ENCODE measurements at places on chromosomes 2 and 18. TPM values are rescaled to one million over a fixed set of nuclear protein-coding genes. Genes with fewer than 3 reads are reported as not detected.

CHST9 gene
- 0.74 TPM for total RNA-seq

ADCYAP1 gene
- total RNA-seq, result 2.2 TPM

ANKRD30B gene
- not detected for total RNA-seq

PRKAG3 gene
- total RNA-seq, result not detected

ARHGEF33 gene
- total RNA-seq, result 0.74 TPM

DNA sequence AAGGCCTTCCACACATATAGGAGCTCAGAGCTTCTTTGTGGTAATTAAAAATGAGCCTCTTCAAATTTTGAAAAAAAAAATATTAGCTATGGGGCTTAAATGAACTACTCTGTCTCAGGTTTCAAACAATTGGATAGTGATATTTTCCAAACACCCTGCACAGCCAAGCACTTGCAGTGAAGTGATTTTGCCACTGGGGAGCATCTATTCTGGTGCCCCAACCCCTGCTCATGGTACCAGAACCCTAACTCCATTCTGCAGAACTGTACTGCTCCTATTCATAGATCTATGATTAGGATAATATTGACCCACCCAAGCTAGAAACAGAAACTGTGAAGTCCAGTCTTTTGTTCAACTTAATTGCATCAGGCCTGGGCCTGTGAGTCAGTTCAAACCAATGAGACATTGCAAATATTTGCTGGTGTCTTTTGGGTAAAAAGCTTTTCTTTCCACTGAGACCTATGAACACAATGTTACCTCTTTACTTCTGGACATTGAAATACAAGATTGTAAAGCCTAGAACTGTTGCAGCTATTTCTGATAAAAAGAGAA lies 324.0 kb downstream of the GALNT13 start:
- no peak for DNase-seq

DNA sequence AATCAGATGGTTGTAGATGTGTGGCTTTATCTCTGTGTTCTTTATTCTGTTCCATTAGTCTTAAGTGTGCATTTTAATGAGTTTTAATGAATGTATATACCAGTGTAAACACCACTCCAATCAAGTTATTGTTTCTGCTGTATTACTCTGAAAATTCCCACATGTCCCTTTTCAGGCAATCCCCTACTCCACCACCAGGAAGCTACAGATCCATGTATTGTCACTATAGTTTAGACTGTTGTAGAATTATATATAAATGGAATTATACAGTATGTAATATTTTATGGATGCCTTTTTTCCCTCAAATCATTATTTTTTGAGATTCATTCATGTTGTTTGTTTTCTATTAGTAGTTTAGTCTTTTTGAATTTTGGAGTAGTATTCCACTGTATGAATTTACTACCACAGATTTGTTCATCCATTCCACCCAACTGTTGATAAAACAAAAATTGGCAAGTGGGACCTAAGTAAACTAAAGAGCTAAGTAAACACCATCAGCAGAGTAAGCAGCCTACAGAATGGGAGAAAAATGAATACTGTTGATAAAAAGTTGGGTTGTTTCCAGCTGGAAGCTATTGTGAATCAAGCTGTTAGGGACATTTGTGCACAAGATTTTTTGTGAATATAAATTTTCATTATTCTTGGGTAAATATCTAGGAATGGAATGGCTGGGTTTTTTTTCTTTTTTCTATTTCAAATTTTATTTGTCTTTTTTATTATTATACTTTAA lies 262.0 kb downstream of the CAMKMT start:
- DNase-seq, result no peak

DNA sequence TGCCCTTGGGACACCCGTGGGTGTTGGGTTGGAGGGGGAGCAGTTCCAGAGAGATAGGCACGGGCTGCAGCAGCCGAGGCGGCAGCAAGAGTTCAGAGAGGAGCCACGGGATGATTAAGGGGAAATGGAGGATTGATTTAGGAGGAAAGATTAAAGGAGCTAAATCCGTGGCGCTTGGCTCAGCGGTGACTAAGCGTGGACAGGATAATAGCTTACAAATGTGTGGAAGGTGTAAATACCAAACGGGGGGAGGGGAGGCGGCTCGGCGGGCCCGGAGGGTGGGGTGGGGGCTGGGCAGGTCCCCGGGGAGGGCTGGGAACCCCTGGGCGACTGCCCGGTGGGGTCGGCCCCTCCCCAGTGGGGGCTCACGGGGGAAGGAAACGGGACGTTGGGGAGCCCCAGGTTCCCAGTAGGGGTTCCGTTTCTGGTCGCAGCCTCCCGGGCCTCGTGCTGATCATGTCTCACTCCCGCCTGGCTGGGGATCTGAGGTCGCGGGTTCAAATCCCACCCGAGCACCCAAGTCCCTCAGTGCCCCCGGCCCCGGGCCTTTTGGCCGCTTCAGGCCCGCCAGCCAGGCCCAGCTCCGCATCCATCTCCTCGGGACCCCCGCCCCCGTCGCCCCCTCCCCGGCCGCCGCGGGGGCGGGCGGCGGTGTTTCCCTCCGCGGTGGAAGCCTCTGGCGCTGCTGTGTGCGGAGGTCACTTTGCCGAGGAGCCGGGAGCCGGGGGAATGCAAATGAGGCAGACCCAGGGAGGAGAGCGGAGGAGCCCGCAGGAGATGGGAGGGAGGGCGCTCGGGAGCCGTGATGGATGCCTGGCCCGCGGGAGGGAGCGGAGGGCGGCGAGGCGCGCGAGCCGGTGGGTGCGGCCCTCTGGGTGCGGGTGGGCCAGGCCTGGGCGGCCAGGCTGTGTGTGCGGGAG lies 8.1 kb downstream of the ASIC4 start:
- no peak for DNase-seq

DNA sequence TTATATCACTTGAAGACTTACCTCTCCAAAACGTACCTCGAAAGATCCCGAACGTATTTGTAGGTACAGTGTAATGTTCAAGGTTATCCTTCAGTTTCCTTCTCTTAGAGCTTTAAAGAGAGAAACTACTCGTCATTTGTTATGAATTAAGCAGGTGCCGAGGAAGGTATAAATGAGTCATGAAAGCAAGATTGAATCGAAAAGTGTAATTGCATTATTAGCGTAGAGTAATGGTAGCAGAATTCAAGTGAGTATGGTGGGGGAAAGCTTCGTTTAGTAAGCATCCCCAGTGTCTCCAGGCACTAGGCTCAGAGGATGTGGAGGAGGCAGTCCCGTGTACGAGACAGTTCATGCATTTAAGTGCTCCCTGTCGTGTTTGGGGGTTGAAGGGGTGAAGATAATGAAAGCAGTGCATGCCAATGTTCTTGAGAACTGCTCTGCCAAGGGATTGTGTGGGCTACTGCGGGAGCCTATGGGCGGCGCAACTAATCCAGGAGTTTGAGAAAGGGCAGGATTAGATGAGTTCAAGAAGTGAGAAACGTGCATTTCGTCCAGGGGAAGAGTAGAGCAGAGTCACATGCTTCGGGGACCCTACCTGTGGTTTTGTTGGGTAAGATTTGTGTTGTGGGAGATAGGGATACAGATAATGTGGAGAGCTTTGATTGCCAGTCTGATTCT lies 858 bp downstream of the POLR1B start:
- DNase-seq, result no peak

DNA sequence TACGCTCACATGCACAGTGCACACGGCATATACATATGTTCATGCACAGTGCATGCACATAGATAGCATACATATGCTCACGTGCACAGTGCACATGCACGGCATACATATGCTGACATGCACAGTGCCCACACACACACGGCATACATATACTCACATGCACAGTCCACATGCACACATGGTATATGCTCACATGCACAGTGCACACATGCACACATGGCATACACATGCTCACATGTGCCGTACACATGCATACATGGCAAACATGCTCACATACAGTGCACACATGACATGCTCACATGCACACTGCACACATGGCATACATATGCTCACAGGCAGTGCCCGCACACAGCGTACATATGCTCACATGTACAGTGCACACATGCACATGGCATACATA lies 97.7 kb upstream of the CTDP1 start:
- no peak for DNase-seq

- no peak for DNase-seq
Observed at GRCh38 chr2:24482251-24482971, 8.6 kb upstream of the NCOA1 start.

GRCh38 chr2:16643099-16643498 lies 22.5 kb downstream of the CYRIA start:
- no peak for DNase-seq

GRCh38 chr18:45061359-45061758 lies 380.7 kb downstream of the SETBP1 start:
- DNase-seq, result no peak

DNA sequence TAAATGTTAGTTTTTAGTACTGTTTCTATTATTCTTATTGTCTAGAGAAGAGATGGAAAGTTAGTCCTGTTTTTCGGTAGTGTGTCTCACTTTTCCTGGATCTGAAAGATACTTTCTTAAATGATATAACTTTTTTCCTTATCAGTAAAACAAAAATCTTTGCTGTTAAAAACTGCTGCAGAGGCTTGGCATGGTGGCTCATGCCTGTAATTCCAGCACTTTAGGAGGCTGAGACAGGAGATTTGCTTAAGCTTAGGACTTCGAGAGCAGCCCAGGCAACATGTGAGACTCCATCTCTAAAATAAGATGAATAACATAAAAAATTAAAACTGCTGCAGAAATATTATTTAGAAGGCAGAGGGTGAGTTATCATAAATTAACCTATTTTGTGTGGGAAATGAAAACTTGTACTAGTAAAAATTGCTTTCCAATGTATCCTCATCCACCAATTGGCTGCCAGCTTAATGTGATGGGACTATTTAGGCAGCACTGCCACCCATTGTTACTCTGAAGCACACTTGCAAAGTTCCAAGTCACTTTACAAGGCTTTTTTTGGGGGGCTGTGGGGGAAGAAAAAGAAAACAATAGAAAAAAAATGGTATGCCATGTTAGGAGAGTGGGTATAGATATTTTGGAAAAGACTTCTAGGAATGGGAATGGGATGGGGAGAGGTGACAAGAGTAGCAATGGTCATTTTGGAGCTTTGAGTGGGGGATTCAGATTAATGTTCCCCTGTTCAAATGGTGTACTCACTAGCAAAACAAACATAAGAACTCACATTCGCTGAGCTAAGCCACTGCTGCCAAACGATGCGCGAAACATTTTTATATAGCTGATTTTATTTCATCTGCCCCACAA lies 62.7 kb downstream of the MEIS1 start:
- no peak for DNase-seq

GRCh38 chr2:108271691-108272253 lies 16.9 kb upstream of the SULT1C2 start:
- DNase-seq, result no peak

DNA sequence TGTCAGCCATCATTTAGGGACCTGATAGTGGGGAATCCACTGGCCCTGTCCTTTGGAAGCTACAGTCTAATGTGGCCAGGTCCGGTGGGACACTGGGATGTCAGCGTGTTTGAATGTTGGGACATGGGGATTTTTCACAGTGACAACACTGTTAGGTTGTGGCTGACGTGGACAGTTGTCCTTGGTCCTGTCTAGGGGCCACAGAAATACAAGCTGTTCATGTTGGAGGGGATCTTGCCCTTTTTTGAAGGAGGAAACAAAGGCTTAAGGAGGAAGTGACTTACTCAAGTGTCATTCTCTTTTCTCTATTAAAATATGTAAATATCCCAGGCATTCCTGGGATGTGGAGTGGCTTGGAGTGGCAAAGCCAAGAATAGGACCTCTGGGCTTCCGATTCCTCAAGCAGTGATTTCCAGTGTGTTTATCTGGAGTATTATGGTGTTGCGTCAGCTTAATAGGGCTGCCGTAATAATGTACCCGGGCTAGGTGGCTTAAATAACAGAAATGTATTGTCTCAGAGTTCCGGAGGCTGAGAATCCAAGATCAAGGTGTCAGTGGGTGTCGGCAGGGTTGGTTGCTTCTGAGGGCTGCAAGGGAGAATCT lies 8.5 kb downstream of the ACOXL start:
- no peak for DNase-seq

DNA sequence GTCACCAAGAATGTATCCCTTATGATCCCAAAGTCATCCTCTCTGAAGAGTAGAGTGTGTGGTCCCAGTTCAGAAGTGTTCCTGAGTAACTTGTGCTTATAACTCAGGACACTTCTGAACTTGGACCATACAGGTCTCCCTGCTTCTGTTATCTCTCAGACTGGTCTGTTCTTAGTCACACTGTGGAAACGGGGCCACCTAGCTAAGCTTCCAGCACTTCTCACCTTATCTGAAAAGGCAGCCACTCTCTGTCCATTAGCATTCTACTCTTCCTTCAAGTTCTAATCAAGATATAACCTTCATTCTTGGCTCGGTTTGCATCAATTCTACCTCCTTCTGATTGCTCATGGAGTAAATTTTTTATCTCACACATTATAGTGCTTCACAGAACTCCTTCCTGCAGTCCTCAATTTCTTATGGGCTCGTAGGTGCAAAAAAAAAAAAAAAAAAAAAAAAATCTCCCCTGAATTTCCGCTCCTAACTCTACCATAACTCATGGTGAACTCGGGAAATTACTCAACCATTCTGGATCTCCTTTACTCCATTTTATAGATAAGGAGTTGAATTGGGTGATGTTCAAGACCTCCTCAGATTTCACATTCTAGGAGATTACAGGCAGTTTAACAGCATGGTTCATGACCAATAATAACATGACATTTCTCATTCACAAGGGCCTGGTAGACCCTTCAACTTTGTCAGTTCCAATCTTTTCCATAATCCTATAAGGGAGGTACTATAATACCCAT lies 108.4 kb downstream of the TACR1 start:
- no peak for DNase-seq

- no peak for DNase-seq
Observed at GRCh38 chr2:70833246-70833645, 2.4 kb downstream of the CD207 start.

- no peak for DNase-seq
Observed at GRCh38 chr2:223487214-223487846, 114.8 kb downstream of the SCG2 start.

DNA sequence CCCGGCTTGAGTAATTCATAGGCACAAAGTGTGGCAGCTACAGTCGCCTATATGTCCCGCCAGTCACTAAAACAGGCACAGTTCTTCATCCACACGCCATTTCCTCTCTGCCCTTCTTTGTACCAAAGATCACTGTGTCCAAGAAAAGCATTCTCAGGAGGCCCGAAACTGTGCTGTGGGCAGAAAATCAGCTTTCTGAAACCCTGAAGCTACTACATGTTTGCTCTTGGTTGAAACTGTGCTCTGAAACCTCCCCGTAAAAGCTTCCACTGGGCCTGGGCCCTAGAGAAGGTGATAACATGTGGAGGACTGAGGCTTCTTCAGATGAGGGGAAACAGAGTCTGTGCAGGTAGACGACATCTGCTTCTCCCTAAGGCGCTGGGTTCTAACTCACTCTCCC lies 75.6 kb upstream of the ID2 start:
- DNase-seq, result no peak

GRCh38 chr18:80175451-80176204 lies 66.6 kb downstream of the ADNP2 start:
- no peak for DNase-seq

GRCh38 chr2:169038338-169038757 lies 7.2 kb upstream of the ABCB11 start:
- no peak for DNase-seq

All from vagina (tissue), 2 donors.